Foreskin fibroblast (primary cell): ENCODE measurements at places on chromosomes 1 and 21.
A peak's percentile ranks its signal among the peaks of the same experiment; 100 is the strongest.

- no peak for DNase-seq
These were observed 187.1 kb downstream of the GREM2 start for GRCh38 chr1:240424740-240425464.

DNA sequence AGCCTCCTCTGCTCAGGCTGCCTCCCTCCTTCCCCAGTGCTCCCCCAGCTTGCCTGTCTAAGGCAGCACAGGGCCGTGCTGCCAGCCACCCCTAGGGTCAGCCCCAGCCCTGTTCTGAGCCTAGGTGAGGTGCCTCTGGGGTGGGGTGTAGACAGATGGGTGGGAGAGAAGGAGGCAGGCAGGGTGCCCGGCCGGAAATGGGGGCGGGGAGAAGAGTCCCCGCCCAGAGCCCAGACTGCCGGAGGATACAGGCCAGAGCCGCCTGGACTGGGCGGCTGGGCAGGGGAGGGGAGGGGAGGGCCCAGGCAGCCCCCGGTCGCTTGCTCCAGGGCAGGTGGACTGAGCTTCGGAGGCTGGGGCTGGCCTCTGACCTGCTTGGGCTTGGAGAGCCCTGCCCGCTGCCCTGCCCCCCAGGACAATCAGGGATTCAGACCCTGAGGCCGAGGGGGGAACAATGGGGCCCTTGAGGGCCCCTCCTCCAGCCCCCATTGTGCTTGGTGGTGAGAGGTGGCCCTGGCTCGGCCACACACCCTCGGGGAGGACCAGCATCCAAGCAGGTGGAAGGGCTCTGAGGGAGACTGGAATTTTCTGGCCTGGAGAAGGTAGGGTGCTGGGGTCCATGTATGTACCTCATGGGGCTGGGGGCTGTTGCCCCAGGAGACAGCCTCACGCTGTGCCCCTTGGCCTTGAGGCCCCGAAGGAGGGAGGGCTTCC lies at the start of gene GJC2:
GJC2 (plus strand) TSS at position 525 of the 714 bp plus-strand sequence. CDS start 7,829 bp downstream, outside the sequence.
- DNase-seq = no peak

- peak; percentile 51 for DNase-seq
These were observed 49.7 kb downstream of the EEIG2 start for GRCh38 chr1:108609483-108610049.

- no peak for DNase-seq
These were observed 11.8 kb upstream of the BMP8B start for GRCh38 chr1:39800471-39800835.

DNA sequence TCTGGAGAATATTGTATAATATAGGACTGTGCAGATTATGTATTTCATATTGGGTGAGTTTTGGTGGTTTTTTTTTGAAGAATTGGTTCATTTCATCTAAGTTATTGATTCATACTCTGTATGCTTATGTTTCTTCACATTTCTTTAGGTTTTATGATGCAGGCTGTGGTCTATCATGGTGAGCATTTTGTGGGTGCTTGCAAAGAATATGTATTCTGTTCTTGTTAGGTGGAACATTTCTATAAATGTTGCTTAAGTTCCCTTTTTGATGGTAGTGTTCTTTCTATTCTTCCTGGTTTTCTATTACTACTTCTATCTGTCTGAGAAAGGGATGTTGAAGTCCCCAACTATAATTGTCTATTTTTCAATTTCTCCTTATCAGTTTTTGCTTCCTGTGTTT lies 42.6 kb downstream of the PKN2 start:
- DNase-seq = no peak

DNA sequence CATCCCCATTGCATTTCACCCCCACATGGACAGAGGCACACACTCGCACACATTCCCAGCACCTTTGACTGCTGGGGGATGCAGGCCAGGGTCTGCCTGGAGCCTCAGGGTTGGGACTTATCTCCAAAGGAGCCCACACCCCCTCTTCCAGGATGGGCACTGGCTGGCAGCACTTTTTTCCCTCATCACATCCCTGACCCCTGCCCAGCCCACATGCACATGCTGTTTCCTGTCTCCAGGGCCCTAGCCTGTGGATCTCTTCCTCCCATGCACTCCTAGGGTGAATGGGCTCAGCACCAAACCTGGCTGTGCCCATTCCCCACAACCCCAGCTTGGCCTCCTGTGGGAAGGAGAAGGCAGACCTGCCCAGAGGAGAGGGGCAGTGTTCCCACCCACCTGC lies 59.3 kb downstream of the STUM start:
- DNase-seq = no peak

- peak; percentile 59 for DNase-seq
These were observed 683 bp downstream of the LRRC8D start for GRCh38 chr1:89821322-89822108.

- no peak for DNase-seq
These were observed 45.4 kb downstream of the CD247 start for GRCh38 chr1:167472752-167473521.

GRCh38 chr1:28157894-28158293 lies 18.6 kb downstream of the PTAFR start:
- no peak for DNase-seq

DNA sequence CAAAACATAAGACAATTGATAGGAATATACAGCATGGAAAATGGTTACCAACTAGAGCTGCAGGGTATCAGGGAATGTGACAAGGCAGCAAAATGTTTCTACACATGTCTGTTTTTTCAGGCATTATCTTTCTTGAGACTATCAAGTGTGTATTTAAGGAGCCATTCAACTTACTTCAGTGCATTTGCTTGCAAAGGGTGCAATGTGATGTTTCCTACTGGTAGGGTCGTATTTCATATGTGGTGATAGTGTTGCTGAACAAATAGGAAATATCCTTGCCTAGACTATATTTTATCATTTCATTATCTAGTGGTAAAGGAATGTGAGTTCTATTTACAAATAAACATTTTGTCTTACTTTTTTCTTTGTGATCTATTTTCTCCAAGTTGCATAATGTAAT lies 42.4 kb downstream of the PTPRC start:
- peak; percentile 37 for DNase-seq
